Activated CD4-positive, alpha-beta T cell treated with anti-CD3 and anti-CD28 coated beads, Interleukin-2, Interleukin-6, amounts not matched to agents 100 ng/mL and 50 ng/mL, durations not matched to agents 16 hours and 8 hours (primary cell): ENCODE measurements at places on chromosomes 16 and 17.
A peak's percentile ranks its signal among the peaks of the same experiment; 100 is the strongest.

GRCh38 chr17:65473985-65474384, 87.5 kb downstream of the AXIN2 start:
- no peak for DNase-seq

- DNase-seq = peak; percentile 16
Observed at GRCh38 chr16:3266873-3267537, 10.6 kb upstream of the MEFV start.

GRCh38 chr17:74698069-74698468, 14.7 kb downstream of the CD300LF start:
- DNase-seq = no peak

- DNase-seq = no peak
Observed at GRCh38 chr16:86042393-86042792, 143.4 kb downstream of the IRF8 start.

- no peak for DNase-seq
Observed at GRCh38 chr16:22260490-22260889, 36.7 kb upstream of the POLR3E start.

DNA sequence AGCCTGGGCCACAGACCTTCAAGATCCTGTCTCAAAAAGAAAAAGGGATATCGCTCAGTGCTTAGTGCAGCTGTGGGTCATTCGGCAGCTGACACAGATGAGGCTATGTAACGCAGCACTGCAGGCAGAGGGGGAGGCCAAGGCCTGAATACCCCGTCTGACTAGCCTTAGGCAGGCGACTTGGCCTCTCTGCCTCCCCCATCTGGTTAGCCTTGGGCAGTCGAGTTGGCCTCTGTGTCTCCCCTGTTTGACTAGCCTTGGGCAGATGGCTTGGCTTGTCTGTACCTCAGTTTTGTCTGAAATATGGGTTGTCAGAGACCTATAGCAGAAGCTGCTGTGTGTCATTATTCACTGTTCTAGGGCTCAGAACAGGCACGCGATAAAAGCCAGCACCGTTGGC, 10.0 kb downstream of the SPATA33 start:
- no peak for DNase-seq

- no peak for DNase-seq
Observed at GRCh38 chr17:22461460-22462145, 769.3 kb downstream of the KCNJ18 start.

DNA sequence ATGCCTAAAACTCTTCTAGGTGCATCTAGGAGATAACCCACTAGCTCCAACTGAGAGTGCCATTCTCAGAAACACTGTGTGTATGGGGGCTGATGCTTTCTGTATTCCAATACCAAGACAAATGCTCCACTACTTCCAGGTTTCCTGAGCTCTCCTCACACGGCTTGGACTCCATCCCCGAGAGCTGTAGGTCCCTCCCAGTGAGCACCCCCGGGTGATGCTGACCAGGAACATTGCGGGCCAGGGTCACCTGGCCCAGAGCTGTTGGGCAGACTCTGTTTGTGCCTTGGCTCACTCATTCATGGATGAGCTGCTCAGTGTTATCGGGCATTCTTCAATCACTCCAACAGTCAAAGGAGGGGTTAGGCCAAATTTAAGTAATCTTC, 7.0 kb downstream of the CUEDC1 start:
- DNase-seq = no peak

GRCh38 chr17:28747801-28748750, 4.3 kb downstream of the TRAF4 start:
- DNase-seq = no peak

- DNase-seq = no peak
Observed at GRCh38 chr16:52872731-52873130, 180.0 kb downstream of the CHD9NB start.

- no peak for DNase-seq
Observed at GRCh38 chr17:56847106-56847505, 13.2 kb downstream of the DGKE start.

GRCh38 chr17:74446551-74447500, 14.9 kb downstream of the GPRC5C start:
- no peak for DNase-seq

- DNase-seq = no peak
Observed at GRCh38 chr17:49691086-49691676, 13.3 kb upstream of the SPOP start.

DNA sequence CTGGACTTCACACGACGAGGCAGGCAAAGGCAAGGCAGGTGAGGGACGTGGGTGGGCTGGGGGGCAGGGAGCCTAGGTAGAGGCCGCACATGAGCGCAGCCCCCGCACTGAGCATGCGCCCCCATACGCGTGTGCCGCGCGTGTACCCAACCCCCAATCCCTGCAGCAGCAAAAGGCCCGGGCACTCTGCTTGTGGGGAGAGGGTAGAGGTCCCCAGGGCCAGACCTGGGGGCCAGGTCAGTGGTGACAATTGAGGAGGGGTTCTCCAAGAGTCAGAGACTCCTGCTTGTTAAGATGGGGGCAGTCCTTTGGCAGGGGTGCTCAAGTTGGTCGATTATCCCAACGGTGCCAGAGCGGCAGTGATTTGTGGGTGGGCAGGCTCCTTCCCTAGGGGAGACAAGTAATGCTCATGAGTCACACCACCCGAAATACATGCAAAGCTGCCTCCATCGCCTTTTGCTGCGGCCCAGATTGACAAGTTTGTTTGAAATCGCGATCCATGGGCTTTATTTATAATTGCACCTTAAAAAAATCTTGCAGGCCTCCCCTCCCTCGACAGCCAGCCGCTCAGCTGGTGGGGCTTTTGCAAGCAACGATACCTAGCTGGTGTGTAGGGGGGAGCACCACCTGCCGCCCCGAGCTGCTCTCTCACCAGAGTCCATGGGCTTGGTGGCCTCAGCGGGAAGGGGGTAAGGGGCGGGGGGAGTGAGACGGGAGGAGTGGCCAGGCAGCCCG, 1.1 kb upstream of the GIT1 start:
- DNase-seq = peak; percentile 27

DNA sequence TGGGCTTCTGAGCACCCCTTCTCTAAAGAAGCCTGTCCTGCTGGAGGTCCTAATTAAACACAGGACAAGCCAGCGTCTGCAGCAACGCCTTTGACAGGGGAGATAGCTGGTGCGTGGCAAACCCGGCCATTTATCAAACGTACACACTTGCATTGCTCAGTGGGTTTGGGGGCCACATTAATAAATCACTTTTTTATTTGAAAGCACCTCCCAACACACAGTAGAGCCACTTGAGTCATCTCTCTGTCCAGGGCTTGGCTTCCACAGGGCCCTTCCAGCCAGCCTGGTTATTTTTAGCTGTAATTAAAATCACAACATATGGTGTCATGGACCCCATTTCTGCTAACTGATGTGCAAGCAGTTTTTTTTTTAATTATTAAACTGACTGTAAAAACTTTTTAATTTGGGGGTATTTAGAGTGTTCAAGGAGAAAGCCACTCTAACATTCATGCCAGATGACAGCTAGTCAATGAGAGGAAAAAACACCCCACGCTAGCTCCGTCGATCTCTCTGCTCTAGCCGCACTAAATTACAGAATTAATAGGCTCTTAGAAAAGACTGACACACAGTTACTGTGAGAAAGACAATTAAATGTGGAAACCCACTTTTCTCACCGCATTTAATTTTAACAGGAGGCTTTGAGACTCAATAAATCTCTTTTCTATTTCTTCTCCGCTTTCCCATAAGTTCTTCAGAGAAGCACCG, 201.0 kb upstream of the WSCD1 start:
- DNase-seq = no peak

GRCh38 chr17:49991409-49991808, 3.6 kb downstream of the DLX3 start:
- no peak for DNase-seq
